ENCODE measurements at places on chromosomes 11 and 22.

- no peak for DNase-seq
Measured at GRCh38 chr11:122107045-122107444, 9.0 kb downstream of the BLID start.

DNA sequence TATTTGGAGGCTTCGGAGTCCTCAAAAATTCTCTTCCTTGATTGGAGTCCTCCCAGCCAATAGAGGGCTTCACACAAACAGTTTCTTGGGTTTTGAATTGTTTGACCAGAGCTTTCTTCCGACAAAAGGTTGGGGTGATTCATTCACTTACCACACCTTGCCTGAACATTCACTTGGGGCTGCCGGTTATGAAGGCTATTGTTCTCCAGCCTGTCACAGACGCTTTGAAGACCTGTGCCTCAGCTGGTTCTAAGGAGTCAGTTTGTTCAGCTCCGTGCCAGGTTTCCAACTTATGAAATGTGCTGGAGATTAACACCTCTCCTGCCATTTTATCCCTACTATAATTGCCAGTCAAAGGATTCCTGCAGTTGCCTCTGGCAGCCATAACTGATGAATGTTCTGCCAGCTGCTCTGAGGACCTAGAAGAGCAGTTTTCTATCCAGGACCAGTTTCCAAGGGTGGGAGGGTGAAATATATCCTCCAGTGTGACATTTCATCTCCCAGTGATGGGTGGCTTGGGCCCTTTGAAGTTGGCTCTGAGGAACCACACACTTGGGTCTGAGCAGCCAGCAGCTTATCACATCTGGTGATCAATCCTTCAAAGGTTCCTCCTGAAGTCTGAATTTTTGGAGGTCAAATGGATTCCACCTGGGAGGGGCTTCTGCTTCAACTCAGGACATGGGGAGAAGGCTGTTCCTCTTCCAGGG, 31.4 kb downstream of the LIMK2 start:
- no peak for DNase-seq

GRCh38 chr11:1271406-1271805, 38.0 kb downstream of the TOLLIP start:
- no peak for DNase-seq

GRCh38 chr11:94303966-94304958, at the start of gene IZUMO1R:
TSS of gene IZUMO1R (plus strand) at chr11:94304580. CDS start at chr11:94305637, 1,057 bp downstream.
- DNase-seq, result no peak

GRCh38 chr11:34957206-34957605, 40.8 kb downstream of the PDHX start:
- DNase-seq, result no peak

- no peak for DNase-seq
Measured at GRCh38 chr11:21564095-21564494, 628.8 kb upstream of the ANO5 start.

DNA sequence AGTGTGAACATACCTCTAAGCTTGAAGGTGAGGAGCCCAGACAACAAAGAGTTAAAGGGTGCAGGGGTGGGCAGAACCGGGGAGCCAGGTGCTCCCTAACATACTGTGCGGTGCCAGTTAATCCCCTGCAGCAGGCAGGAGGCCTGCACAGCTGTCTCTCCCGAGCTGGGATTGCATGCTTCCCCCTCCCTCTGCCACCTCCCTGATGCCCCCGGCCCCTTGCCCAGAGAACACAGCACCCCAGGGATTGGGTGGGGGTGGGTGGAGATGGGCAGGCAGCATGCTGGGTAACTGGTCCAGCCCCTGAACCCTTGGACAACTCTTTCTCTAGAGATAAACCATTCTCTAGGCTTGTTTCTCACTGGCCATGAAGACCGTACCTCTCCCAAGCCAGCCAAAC, 67.7 kb upstream of the MYOD1 start:
- DNase-seq, result no peak

DNA sequence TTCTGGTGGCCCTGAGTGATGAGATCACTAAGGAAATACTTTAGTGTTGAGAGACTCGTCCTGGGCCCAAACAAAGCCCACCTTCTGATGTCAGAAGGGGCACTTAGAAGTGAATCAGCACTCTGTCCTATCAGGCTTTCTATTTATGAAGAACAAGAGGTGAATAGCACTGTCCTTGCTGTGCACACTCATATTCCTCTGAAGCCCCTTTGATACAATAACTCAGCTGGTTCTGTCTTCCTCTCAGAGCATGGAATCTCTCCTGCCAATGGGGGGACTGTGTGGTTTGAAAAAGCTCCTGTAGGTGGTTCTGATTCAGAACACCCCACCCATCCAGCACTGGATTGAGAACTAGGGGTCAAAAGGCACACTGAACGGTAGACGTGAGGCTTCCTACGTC, 348.1 kb downstream of the ETS1 start:
- no peak for DNase-seq

- DNase-seq, result no peak
Measured at GRCh38 chr11:60390419-60390818, 5.8 kb upstream of the MS4A14 start.

DNA sequence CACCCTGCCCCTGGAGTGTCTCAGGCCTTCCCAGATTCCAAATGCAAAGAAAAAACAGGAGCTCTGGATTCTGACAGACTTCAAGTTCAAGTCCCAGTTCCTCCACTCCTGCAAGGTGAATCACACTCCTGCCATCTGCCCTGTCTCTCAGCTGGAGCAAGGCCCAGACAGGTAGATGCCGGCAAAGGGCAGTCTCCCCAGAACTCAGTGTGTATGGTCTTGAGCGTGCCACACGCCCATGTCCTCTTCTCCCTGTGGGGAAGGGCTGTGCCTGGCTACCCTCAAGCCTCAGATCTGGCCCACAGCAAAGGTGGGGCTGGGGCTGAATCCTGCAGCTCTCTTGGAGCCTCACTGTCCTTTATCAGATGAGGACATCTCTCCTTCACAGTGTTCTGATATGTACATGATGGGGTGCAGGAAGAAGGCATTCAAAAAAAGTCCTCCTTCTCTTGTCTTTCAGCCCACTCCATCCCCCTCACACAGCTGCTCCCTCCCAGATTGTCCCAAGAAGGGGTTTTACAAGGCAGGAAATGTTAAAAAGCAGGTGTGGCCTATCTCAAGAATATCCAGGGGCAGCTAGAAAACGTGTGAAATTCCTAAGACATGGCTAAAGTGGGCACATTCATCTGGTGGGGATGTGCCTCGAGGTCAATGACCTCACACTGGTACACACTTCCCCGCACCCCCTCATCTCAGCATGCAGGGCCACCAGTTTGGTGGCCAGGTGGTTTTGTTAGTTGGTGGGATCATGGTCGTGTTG, 27.7 kb upstream of the ARFGAP3 start:
- no peak for DNase-seq

DNA sequence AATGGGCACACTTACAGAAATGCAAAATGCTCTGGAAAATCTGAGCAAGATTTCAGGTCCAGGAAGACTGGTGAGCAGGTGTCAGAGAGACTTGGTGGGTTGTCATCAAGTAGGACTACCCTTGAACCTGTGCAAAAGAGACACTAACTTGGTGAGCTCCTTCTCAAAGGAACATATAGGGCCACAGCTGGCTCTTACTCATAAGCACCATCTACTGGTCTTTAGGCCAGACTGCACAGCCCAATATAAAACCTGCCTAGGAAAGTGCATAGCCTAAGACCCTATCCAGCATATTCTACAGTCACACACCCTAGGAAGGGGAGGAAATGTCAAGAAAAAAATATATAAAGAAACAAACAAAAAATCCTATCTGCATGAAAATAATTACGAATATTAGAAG, 18.2 kb upstream of the OR10W1 start:
- DNase-seq, result no peak

DNA sequence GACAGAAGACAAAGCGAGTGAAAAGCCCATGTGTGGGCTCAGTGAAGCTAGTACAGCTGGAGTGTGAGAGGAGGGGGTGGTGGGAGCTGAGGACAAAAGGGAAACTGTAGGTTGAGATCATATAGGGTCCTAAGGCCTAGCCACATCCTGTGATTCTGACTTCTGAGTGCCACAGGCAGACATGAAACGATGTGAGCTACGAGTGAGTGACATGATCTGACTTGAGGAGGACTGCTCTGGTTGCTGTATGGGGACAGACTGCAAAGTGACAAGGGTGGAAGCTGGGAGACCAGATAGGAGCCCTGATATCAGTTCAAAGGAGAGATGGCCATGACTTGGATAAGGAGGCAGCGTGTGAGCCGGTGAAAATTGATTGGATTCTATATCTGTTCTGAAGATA, 85.4 kb downstream of the MICAL2 start:
- no peak for DNase-seq

- DNase-seq, result no peak
Measured at GRCh38 chr11:12792590-12792989, 118.4 kb downstream of the TEAD1 start.

DNA sequence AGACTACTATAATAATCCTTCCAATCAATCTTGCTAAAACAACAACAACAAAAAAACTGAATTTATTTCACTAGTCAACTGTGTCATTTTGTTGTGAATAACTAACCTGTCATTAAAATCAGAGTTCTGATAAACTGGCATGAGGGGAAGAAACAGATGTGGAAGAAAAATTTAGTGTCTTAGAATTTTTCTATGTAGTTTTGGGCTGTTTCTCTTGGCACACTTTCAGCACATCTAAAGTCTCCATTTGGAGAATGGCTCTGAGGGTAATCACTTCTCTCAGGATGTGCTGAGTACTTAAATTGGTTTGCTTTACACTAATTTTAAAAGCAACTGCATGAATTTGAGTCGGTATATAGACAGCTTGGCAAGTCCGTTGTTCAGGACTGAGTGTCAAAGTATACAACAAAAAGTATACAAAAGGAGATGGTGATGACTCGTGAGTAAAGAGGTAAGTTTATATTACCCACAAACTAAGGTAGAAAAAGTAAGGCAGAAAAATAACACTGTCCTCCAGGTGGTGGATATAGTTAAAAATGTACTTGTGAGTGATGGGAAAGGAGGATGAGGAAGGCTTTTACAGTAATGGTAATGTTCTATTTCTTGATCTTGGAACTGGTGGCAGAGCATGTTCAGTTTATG, 10.2 kb downstream of the HTATIP2 start:
- no peak for DNase-seq

DNA sequence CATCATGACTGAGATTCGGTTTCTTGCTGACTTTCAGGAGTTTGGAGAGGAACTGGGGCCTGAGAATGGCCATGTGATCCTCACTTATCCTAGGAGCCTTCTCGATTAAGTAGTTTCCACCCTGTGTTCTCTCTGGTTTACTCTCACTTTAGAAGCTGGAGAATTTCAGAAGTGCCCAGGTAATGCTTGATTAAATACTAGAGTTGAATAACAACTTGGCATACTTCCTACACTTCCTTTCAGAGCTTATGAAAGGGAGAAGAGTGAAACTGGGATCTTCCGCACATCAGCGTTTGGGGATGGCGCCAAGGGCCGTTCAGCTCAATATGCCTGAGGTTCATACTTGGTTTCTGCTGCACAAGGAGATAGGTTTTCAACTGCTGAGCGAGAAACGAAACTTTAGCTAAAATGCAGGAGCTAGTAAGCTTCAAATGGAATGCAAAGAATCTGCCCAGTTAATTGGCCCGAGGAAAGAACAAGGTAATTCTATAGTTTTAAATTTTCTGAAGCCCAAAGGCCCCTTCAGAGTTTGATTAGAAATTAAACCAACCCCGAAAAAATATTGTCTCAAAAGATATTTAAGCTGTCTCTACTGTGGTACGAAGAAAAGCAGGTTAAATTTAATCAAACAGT, 823 bp upstream of the MUC15 start:
- DNase-seq, result no peak

DNA sequence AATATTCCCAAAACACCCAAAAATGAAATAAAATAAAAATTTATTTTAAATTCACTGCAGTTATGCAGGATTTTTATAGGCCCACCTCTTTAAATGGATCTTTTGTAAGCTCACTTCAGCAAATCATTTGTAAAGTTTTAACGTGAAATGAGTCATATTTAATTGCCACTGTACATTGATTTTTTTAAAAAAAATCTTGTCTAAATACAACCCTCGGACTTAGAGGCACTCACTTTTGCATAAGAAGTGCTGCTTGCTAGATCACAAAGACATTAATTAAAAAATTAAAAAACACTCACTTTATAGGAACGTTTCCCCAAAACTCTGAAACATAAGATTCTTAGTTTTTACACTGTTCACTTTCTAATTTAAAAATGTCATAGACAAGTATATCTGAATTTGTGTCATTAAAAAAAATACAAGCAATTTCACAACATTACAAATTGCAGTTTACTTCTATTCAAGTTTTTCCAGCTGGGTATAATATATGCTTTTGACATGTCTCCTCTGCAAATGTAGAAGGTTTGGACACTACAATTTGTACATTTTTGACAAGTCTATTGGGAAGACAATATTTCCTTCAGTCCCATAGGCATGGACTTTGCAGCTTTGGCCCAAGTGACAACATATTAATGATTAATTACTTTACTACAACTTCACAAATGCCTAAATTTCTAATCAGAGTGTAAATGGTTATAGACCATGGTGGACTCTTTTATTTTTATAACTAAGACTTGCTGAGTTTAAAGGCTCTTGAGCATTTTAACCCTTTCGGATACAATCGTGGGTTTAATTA, 1088.4 kb downstream of the LRRC4C start:
- no peak for DNase-seq

DNA sequence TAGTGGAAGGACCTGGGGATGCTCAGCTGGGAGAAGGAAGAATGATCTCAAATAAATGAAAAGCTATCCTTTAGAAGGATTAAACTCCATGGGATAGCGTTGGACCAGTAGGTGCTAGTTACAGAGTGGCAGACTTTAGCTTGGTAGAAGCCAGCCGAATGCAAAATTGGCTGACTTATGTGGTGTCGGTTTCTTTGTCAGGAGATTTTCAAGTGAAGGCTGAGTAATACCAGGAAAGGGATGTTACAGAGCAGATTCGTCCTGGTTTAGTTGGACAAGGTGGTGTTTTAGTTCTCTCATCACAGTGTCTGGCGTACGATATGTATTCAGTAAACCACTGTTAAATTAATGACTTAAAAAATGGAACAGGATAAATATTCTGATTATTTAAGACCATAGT, 26.0 kb downstream of the FDX1 start:
- DNase-seq, result no peak

DNA sequence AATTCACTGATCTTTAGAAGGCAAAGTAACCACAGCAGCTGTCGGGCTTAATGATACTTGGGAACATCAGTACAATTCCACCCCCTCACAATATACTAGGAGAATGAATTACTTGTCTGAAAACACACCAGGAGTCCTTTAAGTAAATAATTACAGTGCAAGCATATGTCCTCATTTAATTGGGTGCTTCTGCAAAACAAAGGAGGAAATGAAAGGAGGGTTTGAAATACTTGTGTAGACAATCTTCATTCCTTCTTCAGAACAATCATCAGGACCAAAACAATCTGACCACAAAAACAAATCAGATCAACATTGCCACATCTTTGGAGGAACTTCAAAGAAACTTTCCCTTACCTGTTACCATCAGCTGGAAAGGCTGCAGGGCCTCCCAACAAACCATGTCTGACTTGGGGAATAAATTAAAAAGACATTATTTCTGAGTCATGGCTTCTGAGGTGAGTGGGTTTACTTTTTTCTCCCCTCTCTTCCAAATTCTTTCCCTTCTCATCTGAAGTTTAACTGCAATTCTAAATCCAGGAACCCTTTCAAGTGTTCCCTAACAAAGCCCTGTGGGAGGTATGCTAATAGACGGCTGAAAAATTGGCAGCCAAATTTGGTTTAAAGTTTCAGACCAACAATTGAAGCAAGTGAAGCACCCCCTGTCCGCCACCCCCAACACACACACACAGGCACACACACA, 12.5 kb upstream of the CCDC117 start:
- DNase-seq, result no peak
